ENCODE measurements at places on chromosomes 4 and X.
A peak's percentile ranks its signal among the peaks of the same experiment; 100 is the strongest.

DNA sequence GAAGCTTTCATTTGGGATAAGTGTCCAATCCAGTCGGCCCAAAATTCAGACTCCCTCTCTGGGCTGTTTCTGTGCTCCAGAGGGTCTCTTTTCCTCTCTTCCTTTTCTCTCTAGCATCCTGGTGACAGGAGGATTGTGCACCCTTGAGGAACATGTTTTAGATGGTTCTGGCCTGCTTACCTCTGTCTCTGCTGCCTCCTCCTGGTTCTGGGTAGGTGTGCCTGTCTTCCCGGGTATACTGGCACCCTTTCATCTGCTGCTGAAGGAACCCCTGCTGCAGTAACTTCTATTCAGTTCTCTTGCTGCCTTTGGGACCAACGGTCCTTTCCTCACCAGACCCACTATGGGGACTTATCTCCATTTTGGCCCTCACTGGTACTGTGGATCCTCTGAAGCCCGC, 53.2 kb downstream of the HMGB2 start:
- DNase-seq: no peak

GRCh38 chrX:97050392-97050791, 166.7 kb downstream of the RPA4 start:
- no peak for DNase-seq

- no peak for DNase-seq
Observed at GRCh38 chr4:12519426-12519825, 964.7 kb downstream of the RAB28 start.

- DNase-seq: peak; percentile 63
Observed at GRCh38 chr4:25799522-25799921, 63.3 kb downstream of the SEL1L3 start.

DNA sequence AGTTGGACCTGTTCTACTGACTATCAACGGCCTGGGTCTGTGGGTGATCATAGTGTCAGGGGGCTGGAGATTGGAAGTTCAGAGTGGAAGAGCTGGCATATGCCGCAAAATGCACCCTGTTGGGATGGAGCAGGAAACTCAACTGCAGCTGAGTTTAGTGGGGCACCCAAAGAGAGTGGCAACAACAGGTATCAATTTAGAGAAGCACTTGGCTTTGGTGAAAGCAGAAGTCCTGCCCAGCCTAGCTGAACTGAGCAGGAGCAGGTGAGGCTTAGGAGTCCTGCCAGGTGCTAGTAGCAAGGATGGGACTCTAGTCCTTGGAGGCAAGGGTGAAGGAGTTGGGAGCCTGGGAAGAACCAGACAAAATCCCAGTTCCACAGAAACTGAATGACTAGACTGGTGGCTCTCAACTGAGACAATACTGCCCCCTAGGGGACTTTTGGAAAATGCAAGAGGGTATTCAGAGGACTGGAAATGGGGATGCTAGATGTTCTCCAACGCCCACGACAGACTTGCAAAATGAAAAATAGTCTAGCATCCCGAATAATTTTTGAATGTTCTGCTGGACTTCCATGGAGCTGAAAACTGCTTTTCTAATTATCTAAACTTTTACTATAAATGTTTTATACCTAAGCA, 49.4 kb downstream of the RTL9 start:
- DNase-seq: no peak

GRCh38 chr4:78058591-78059523, 1.7 kb downstream of the FRAS1 start:
- peak; percentile 62 for DNase-seq

DNA sequence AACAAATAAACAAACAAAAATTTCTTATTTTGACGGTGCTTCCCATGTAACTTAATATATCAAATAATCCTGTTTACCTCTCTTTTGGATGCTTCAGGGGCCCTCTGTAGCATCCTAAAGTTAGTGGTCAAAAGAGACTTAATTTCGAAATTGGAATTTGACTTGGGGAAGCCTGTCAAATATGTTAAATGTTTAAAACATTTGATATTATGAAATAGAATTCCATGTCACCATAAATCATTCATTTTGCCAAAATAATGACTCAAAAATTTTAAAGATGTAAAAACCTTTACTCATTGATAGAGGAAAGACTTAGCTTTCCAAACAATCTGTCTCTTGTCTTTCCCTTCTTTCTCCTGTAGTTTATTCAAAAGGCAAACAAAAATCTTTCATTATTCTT, 20.6 kb upstream of the TEX13A start:
- DNase-seq: no peak

DNA sequence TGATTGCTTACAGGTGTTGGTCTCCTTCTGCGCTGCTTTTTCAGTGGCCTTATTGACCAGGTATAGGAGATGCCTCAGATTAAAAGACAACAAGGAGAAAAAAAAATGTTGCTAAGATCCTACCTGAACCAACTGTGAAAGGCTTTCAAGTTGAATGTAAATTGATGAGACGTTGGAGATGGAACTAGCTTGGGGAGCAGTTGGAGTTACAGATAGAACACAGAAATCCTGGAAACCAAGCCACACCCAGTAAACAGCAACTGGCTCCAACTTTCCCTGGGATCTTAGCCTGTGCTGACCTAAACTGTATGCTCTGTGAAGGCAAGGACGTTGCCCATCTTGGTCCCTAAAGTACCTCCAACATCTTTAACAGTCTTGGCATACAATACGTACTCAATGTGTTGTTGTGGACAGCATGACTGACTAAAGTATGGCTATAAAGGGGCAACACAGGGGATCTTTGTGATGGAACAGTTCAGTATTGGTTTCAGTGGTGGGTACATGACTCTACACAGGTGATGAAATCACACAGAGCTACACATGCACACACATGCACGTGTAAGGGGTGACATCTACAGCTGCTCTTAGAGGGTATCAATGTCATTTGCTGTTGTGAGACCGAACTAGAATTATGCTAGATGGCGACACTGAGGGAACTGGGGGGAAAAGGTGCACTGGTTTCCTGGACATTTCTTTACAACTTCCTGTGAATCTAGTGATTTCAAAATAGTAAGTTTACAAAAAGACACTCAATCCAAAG, 22.3 kb downstream of the GAB3 start:
- no peak for DNase-seq

DNA sequence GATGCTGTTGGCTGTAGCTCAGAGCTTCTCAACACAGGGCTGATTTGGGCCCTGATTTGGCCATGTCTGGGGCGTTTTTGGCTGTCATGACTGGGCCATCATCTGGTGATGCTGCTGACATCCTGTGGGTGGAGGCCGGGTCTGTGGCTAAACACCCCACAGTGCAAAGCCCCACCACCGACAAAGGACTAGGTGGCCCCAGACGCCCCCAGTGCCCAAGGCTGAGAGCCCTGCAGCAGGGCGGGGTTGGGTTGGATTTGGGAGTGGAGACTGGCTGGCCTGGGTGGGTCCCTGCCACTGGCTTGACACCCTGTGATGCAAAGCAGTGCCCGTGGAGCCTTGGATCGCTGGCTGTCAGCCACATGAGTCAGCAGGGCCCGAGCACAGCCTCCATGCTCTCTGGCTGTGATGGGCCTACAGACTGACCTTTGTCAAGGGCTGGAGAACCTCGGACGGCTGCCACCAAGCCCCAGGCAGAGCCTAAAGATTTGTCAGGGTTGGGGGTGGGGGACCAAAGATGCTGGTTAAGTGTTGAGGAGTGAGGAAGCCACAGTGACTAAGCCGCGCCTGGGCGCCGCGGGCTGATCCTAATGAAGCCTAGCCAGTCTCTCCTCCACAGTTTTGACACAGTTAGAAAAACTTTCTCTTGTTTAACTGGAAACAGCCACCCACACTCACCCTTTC, 28.3 kb downstream of the CYTL1 start:
- DNase-seq: no peak

DNA sequence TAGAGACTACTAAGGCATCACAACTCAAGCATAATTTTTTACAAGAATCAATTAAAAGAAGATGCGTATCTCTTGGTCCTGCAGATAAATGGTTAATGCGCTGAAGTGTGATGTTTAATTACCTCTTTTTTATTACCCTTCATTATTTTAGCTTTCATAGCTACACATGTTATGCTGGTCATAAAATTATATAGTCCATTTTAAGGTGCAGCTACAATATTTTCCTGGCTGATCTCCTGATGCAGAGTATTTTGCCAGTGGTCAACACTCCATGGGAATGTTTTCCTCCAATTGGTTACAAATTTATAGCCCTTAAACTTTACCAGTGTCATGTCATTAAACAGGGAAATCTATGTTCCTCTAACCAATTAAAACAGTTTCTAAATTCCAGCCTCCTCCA, 1617.2 kb downstream of the PCDH7 start:
- no peak for DNase-seq

GRCh38 chr4:189002475-189002874, 863.2 kb downstream of the TRIML1 start:
- no peak for DNase-seq

DNA sequence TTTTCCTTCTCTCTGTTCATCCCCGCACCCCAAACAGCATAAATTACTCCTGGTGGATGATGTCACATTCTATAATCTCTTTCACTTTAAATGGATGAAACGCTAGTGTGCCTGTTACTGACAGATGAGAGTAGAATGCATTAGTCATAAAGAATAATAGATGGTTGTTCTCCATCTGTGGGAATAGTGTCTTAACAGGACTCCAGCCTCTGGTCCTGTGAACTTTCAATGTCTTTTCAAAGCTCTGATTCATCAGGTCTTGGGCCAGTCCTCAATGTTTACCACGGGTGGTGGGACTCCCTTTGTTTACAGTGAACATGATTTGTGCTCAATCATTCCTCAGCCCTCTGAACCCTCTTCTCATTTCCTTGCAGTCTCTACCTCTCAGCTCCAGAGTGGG, 182.6 kb downstream of the GABRB1 start:
- DNase-seq: no peak

GRCh38 chr4:39255266-39255665, 72.9 kb downstream of the WDR19 start:
- no peak for DNase-seq

- DNase-seq: no peak
Observed at GRCh38 chr4:5619913-5620625, 88.3 kb downstream of the EVC2 start.

- no peak for DNase-seq
Observed at GRCh38 chrX:128622296-128622695, 570.1 kb upstream of the ACTRT1 start.

DNA sequence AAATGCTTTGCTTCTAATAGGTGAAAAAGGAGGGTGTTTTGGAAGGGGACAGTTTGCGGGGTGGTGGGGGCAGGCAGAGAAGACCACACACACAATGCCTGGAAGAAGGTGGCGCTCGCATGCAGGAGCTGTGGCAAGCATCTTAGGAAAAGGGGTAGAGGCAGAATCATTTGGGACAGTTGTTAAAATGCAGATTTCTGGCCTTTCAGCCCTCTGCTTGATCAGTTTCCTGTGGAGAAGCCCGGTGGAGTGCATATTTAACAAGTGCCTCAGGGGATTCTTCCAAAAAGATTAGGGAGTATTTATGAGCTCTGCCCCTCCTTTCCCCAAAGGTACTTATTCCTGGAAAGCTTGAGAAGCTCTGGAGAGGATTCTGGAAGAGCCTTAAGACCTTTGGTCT, 4.8 kb downstream of the NOCT start:
- DNase-seq: no peak

GRCh38 chr4:41323706-41324105, 67.0 kb downstream of the UCHL1 start:
- DNase-seq: no peak

- no peak for DNase-seq
Observed at GRCh38 chr4:123412091-123412505, 15.5 kb downstream of the SPRY1 start.

GRCh38 chr4:57071326-57071725, 38.9 kb downstream of the IGFBP7 start:
- no peak for DNase-seq
